Activated CD4-positive, alpha-beta T cell treated with anti-CD3 and anti-CD28 coated beads for 1 hour (primary cell): ENCODE measurements at places on chromosomes 1 and 21.

GRCh38 chr1:204670152-204670927 lies 15.2 kb downstream of the LRRN2 start:
- DNase-seq: no peak

DNA sequence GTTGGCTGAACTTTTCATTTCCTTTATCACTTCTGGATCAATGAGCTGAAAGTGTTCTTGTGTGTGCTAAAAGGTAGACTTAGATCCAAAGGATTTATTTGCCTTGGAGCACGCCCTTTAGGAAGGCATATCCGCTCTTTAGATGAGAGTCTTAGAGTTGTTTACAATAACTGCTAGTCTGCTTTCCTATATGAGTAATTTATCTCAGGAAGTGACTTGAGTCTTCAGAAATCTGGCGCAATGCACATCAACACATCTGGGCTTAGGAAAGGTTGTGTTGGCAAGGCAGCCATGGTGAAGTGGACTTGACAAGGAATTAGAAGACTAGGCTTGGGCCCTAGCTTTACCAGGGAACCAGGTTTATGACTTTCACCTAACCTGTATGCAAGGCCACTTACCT lies 204.1 kb upstream of the PTGFR start:
- no peak for DNase-seq

GRCh38 chr1:79587229-79587628 lies 580.7 kb upstream of the ADGRL4 start:
- DNase-seq: no peak

DNA sequence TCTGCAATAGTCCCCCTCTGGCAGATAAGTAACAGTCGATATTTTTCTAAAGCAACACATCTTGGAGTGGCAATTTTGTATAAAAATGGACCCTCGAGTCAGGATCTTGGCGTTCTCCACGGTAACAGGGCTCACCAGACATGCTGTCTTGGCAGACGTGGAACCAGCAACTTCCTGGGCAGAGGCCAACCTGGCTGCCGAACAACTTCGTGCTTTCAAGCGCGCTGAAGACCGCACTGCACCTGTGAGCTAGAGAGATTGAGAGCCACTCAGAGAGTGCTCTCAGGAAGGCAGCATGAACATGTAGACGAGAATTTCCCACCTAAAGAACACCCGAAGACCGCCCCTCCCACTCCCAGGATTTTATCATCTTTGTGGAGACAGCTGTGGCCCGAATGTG lies 7.3 kb downstream of the C1orf174 start:
- DNase-seq: no peak

- DNase-seq: no peak
These were observed 43.2 kb downstream of the OLIG1 start for GRCh38 chr21:33113131-33113530.

- no peak for DNase-seq
These were observed 140.9 kb downstream of the TGFBR3 start for GRCh38 chr1:91744953-91745639.

- DNase-seq: no peak
These were observed 152.7 kb downstream of the TGFBR3 start for GRCh38 chr1:91733108-91733710.

DNA sequence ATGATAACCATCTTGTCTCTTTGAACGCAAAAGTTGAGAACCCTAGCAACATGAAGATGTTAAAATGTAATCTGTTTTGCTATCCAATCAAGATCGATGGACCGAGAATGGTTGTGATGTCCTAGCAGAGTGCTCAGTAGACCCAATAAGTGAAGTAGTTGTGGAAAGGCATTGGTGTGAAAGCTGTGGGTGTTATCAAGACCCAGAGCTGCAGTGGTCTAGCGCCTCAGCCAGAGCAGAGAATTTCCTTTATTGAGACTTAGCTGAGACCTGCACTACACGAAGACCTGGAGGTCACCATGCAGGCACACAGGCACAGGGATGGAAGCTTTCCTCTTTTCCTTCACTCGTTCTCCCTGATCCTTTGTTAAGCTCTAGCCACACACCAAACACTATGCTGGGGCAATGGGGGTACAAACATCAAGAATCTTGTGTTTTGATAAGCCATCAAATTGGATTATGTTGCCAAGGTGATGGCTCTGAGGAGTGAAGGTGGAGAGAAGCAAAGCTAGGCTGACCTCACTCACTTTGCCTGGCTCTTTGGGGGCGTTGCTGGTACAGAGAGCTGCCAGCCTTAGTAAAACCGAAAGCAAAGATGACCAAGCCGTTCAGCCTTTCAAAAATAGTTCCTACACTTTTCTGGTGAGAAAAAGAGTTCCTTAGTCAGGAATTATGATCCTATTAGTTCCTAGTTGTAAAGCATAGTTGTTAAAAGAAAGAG lies 24.1 kb downstream of the METTL13 start:
- DNase-seq: no peak

DNA sequence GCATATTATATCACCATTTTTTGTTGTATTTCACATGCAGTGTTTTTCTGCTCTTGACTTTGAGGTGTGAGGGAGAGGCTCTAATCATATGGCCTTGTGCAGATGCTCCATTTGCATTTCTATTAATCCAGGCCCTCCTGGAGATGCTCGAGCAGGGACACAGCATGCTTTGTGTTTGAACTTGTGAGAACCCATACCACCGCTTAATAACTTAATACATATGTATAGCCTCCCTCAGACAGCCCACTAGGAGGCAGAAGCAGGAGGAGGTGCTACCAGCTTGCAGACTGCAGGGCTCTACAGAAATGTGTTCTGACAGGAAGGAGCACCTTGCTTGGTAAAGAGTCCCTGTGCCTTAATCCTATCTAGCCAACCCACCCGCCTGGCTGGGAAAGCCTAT lies 155.2 kb downstream of the BARHL2 start:
- no peak for DNase-seq

- no peak for DNase-seq
These were observed 29.3 kb downstream of the AK2 start for GRCh38 chr1:33007190-33008050.

DNA sequence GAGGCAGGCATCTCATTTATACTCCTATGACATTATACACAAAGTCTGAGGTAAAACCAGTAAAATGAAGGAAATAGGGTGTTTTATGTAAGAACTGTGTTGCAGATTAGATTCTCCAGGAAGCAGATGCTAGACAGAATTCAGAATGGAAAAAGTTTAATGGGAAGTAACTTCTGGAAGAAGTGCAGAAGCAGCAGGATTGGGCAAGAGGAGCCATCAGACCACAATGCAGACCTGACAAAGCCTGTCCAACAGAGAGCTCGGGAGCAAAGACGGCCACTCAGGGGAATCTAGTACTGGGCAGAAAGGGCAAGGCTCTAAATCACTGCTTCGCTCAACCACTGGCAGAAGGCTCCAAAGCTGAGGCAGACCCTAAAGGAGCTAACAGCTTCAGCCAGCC lies 33.7 kb downstream of the FBXO42 start:
- DNase-seq: no peak

DNA sequence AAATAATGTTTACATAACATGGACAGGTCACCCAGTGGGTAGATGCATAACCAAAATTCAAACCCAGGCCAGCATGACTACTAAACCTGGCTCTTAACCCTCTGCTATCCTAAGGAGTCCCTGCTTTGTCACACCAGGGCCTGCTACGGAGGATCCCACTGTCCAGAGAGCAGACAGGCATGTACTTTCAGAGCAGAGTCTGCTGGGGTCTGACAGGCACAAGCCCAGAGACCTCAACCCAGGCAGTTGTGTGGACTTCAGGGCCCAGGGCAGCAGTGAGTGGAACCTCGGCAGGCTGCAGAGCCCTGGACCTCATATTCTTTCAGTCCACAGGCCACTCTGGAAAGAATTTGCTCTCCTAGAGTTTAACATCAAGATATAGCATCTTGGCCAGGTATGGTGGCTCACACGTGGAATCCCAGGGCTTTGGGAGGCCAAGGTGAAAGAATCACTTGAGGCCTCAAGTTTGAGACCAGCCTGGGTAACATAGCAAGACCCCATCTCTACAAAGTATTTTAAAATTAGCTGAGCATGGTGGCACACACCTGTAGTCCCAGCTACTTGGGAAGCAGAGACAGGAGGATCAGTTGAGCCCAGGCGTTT lies 16.1 kb upstream of the S100A7 start:
- no peak for DNase-seq

- peak; percentile 16 for DNase-seq
These were observed 750 bp downstream of the RHOU start for GRCh38 chr1:228735871-228736586.

GRCh38 chr1:25673962-25674806 lies 57.6 kb downstream of the MAN1C1 start:
- DNase-seq: no peak

DNA sequence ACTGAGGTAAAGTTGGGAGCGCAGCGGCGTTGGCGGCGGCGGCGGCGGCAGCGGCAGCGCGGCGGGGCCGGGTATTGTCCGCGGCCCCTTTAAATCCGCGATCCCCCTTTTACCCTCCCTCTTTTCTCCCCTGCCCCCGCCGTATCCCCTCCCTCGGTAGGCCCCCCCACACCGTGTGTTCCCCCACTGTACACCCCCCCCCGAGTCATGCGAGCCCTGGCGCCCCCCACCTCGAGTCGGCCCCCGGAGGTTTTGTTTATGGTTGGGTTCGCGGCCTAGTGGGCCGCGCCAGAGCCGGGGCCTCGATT lies 169 bp downstream of the UBAP2L start:
- no peak for DNase-seq

DNA sequence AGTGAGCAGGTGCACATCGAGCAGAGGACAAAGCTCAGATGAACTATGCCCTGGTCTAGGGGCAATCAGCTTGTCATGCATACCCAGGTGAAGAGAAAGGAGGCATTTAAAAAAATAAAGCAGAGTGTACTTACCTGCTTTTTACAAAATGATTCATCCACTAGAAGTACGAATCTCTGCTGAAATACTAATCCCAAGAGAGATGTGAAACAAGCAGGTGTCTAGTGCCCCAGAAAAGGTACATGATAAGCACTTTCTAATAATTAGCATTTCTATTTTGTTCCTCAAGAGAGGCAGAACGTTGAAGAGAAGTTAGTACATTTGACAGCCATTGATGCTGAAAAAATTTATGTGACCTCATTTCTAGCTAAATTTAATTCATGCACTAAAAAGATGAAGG lies 31.1 kb downstream of the CHODL start:
- no peak for DNase-seq

DNA sequence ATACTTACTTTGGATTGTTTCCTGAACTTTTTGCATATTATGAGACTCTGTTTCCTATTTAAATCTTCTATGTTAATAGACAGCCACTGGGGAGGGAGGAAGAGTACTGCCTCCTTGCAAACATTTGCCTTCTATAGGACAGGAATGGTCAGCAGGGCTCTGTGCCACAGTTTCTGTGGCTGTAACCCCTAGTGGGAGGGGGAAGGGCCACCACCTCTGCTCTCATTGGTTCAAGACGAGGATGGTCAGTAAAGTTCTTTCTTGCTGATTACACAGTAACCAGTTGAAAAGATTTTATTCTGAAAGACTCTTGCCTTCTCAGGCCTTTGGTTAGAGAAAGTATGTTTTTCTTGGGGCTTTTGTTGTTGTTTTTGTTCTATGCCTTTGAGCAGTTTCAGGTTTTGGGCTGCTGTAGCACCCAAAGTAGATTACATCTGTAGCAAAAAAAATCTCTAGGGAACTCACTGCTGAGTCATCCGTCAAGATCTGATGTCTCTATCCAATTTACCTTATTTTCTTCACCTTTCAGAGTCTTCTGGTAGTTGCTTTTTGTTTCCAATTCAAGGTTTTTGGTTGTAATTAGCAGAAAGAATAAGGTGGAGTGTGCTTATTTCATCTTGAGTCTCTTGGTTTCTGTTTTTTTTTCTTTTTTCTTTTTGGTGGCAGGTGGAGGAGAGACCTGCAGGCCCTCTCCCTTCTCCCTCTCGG lies 23.1 kb downstream of the SLC35A3 start:
- DNase-seq: no peak

DNA sequence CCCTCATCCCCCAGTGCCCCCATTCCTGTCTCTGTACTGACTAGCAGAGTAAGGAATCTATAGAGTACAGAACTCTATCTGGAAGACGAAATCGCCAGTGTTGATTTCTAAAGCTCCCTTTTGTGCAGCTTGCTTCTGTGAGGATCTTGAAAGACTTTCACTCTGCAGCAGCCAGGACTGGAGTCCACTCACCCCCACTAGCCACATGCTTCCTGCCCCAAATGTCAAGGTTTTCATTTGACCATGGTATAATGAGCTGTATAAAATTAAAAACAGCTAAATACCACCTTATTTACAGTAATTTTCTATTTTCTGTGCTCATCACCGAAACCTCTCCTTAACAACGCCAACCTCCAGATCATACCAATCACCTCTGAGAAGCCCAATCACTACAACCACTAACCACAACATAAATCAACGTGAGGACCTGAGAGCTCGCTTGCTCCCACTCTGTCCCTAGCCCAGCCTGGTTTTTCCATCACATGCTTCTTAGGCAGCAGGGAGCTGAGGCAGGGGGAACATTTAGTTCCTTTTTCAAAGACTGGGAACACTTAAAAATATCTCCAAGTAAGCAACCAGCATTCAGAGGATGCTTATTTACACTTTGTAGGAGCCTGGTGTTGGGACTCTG lies 56.1 kb upstream of the IRF2BP2 start:
- DNase-seq: no peak

GRCh38 chr1:222644636-222644980 lies 26.7 kb downstream of the MIA3 start:
- no peak for DNase-seq

GRCh38 chr1:197152662-197153061 lies 6.2 kb upstream of the ASPM start:
- no peak for DNase-seq
